Fibroblast of pulmonary artery (primary cell): ENCODE measurements at places on chromosomes 3 and 15.

GRCh38 chr15:47603026-47603425, 114.3 kb upstream of the SEMA6D start:
- DNase-seq: no peak

GRCh38 chr15:39665629-39666250, 84.9 kb downstream of the THBS1 start:
- no peak for DNase-seq

DNA sequence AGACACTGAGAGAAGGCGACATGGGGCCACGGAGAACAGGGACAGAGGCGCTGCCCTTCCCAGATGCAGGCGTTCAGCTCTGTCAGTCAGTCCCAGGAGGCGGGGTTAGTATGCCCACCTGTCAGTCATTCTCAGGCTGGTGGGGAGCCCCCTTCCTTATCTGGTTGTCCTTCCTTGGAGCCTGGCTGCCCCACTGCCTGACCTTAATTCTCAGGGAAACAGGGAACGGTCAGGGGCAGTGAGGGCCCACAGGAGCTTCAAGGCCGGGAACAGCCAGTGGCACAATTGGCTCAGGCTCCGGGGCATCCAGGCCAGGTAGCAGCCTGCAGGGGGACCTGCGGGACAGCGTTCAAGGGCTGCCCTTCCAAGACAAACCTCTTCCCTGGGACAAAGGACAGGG, 133.2 kb downstream of the CHSY1 start:
- no peak for DNase-seq

DNA sequence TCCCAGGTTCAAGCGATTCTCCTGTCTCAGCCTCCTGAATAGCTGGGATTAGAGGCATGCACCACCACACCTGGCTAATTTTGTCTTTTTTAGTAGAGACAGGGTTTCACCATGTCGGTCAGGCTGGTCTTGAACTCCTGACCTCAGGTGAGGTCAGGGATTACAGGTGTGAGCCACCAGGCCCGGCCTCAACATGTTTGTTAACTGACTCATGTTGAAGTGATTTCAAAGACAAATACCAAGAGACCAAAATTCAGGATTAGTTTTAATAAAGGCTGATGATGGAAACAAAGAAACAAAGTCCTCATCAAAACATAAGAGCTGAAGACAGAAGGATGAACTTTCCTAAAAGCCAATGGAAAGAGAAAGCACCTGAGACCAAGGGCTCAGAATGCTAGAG, 36.5 kb downstream of the SLC12A6 start:
- no peak for DNase-seq

- no peak for DNase-seq
Observed at GRCh38 chr3:126313166-126313565, 44.0 kb downstream of the KLF15 start.
